Activated naive CD8-positive, alpha-beta T cell treated with anti-CD3 and anti-CD28 coated beads, Interleukin-2, amount 10 ng/mL, durations not matched to agents 7 days and 5 days (primary cell): ENCODE measurements at places on chromosomes 5 and 9.

GRCh38 chr5:18068826-18069225 is 434.6 kb downstream of the TAF11L14 start:
- no peak for DNase-seq

GRCh38 chr9:130220352-130220751 is 45.2 kb upstream of the HMCN2 start:
- DNase-seq = no peak

GRCh38 chr5:148965511-148966265 is 97.2 kb downstream of the SH3TC2 start:
- no peak for DNase-seq

GRCh38 chr9:97773091-97773490 is 76.0 kb upstream of the XPA start:
- DNase-seq = no peak

DNA sequence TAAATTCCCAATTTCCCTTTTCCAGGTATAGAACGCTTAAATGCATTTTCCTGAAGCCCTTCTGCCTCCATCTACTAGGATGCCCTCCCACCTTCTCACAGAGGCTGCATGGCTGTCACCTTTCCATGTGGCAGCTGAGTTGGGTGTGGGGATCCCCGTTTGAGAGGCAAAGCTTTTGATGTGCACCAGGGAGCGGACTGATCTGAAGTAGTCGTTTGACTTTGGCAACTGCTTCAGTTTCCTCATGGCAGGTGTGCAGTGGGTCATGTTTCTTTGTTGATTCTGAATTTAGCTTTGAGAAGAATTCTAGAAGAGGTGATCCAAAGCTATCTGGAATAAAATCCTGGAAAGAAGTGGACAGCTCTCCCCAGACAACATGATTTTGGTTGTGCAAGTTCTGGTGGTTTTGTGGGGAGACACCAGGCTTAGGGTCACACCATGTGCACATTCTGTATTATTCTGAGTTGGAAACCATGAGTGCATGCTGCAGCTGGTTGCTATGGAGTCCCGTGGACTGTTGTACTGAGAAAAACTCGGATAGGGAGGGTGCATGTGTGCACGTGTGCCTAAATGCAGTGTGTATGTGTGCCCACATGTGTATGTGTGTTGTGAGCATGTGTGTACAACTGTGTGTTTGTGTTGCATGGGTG is 63.5 kb downstream of the GADD45G start:
- DNase-seq = no peak

GRCh38 chr5:9347541-9348295 is 198.2 kb downstream of the SEMA5A start:
- DNase-seq = no peak

DNA sequence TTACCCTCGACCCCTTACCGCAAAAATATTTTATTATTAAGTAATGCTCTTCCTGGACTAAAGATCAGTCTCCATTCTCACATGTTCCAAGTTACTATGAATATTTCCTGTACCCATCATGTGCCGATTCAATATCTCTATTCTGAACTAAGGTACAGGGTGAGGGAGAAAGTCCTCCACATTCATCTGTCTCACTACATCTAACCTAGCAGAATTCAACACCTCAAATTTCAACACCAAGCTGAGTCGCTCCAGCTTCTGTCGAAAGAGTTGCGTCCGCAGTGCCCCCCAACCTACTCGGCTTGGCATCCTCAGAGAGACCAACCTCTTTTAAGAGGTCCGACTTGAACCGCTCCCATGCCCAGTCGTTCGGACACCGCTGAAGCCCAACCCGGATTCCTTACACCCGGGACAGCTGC is 1.0 kb downstream of the CERT1 start:
- DNase-seq = no peak

- DNase-seq = no peak
Observed at GRCh38 chr5:133290669-133291240, 238.9 kb downstream of the HSPA4 start.

GRCh38 chr5:143006501-143006900 is 236.3 kb downstream of the ARHGAP26 start:
- DNase-seq = no peak

DNA sequence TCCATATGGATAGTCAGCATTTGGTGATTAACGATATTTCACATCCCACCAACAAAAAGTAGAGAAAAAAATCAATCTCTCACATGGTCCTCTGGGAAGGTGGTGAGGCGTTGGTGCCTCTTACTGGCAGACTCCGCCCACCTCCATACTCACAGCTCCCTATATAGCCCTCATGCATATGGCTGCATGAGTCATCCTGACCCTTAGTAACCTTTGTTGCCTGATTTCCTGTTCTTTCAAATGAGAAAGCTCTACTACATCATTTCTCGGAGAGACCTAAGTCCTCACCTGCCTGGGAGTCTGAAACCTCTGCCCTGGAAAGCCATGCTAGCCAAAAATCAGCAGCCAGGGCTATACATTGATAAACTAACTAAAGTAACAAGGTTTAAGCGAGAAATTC is 33.3 kb upstream of the ABCA1 start:
- no peak for DNase-seq

DNA sequence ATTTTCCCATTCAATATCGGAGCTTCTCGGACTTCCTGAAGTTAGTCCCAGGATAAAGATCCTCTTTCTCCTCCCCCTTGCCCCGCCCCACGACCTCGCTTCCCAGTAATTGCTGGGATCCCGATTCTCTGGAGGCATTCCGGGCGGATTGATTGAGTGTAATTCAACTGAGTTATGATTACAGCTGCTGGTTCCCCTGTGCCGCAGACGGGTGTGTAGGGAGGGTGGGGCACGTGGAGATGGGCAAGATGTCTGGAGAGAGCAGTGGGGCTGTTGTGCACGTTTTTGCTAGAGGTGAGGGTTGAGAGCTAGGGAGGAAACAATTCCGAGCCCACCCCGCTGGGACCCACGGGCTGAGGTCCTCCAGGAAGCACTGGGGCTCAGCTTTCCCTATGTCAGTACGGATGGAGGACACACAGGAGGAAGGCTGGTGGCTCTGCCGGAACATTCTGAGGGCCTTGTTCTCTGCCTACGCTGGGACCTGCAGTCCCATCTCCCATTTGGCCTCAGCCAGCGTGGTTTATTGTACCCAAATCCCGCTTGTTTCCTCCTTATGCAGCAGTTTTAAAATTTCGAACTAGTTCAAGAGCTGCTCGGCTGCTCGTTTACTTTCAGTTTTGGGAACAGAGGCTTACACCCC is 2.4 kb upstream of the DMRT2 start:
- DNase-seq = peak; percentile 48

DNA sequence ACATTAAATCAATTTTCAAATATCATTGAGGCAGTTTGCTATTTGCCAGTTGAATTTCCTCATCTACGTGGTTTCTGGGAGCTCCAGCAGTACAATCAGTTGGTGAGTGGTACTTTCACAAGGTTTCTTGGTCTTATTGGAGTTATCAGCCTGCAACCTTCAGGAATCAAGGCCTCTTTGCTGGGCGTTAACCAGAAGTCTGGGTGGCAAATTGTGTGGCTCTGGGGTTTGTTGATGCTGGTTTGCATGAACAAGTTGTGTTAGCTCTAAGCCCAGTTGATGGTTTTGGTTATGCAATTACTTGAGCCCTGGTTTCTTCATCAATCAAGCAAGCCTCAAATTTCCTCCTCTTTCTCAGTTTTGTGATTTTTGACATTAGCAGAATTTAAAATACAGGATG is 152.9 kb upstream of the ANKRD55 start:
- DNase-seq = no peak

DNA sequence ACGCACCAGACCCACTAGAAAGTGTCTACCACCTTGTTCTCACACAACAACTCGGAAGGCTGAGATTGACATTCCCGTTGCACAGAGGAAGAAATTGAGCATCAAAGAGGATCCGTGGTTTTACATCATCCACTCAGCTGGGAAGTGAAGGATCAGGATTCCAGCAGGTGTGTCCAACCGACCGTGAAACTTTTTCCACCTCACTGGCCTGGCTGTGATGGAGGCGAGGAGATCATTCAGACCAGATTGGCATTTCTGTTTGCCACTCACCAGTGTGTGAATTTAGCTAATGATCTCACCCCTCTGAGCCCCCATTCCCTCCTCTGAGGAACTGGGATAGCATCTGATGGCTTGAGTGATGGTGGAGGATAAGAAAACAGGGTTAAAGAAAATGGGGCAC is 46.7 kb upstream of the CPLX2 start:
- DNase-seq = no peak

- no peak for DNase-seq
Observed at GRCh38 chr5:17037751-17038150, 101.7 kb upstream of the MYO10 start.

GRCh38 chr9:135131488-135131887 is 44.0 kb downstream of the OLFM1 start:
- no peak for DNase-seq

DNA sequence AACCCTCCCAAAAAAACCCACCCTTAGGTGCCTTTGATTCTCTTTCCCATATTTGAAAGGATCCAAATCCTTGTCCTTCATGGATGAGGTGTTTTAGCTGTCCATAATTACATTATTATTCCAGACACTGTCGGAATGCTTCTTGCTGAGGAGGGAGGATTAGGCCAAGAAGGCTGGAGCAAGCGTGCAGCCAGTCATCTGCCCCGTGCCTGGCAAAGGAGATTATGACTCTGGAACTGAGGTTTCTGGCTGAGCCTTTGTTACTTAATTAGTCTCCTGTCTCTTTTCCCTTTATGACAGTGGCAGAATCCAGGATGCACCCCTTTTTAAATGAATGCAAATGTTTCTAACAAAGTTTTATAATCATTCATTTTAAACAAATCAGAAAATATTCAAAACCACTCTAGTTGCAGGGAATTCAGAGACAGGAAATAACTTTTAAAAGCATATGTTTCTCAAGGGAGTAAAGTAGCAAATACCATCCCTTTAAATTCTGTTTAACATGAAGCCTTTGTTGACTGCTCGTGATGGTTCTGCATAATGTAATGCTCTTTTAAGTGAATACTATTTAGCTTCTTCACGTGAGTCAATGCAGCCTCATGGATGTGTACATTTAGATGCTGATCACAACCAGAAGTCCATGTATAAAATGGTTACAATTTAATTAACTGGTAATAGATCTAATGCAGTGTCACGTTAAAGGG is 69.8 kb downstream of the GALNT10 start:
- DNase-seq = no peak

GRCh38 chr9:19379283-19379682 is 753 bp downstream of the RPS6 start:
- DNase-seq = no peak

- DNase-seq = no peak
Observed at GRCh38 chr5:143558048-143558447, 154.6 kb upstream of the NR3C1 start.

- no peak for DNase-seq
Observed at GRCh38 chr9:73643379-73644013, 491.8 kb downstream of the ANXA1 start.

GRCh38 chr5:15234911-15235310 is 265.1 kb upstream of the FBXL7 start:
- no peak for DNase-seq

DNA sequence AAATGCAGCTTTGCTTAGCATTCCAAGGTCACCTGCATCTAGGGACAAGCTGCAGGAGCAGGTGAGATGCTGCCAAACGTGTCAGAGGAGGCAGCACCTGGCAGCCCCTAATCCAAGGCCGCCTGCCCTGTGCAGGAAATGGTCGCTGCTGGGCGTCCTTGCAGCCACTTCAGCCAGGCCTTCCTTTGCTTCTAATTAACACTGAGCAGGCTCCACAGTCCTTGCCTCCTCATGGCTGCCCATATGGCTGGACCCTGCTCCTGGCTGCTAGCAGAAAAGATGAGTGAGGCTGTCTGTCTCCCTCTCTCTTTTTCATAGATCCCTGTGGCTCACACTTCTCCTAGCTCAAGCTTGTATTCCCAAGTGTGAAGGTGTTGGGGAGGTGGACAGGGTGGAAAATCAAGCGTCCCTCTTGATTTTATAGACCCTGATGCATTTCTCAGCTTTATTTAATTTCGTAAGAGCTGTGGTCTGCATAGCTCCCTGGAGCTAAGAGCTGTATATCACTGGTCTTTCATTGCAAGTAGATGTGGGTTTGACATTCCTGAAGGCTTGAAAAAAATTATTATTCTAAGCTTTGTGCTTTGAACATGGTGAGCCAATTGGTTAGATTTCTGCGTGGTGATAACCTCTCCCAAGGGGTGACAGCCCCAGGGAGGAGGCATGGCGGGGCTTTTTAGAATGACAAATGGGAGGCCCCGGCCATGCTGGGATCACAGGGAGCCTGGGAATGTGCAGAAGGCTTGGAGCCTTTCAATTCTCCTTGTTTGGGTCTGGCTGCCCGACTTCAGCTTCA is 193.8 kb downstream of the SLIT3 start:
- no peak for DNase-seq

DNA sequence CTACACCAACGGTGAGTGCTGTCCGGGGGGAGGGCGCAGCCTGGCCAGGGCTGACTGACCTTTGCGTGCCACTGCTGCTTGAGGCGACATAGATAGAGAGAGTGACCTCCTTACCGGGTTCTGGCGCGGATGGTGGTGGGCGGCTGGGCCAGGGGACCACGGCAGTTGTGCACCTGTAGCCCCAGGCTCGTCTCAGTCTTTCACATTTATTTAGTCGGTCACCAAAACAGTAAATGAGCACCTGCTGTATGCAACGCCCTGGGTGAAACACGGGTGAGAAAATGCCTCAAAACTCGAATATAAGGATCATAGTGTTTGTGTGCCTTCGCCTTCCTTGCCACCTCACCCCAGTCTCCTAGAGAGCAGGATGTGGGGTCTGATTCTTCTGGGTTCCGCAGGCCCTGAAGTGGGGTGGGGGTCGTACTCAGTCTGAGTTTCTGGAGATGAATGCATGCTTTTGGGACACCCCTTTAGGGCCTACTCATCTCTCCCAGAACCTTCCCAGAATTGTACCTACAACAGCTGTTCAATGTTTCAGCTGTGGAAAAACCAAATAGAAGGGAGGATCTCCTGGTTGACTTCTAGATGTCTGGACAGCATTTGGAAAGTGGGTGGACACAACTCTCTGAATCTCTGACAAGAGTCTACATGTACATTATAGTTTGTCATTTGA is 714 bp downstream of the SEC24A start:
- DNase-seq = no peak

- DNase-seq = no peak
Observed at GRCh38 chr5:59608745-59609144, 284.8 kb downstream of the PDE4D start.

- DNase-seq = no peak
Observed at GRCh38 chr9:29769019-29769418, 2195.7 kb upstream of the C9orf72 start.

GRCh38 chr5:56757077-56757476 is 58.3 kb upstream of the MAP3K1 start:
- DNase-seq = no peak

- no peak for DNase-seq
Observed at GRCh38 chr5:124605541-124605940, 140.9 kb downstream of the ZNF608 start.

DNA sequence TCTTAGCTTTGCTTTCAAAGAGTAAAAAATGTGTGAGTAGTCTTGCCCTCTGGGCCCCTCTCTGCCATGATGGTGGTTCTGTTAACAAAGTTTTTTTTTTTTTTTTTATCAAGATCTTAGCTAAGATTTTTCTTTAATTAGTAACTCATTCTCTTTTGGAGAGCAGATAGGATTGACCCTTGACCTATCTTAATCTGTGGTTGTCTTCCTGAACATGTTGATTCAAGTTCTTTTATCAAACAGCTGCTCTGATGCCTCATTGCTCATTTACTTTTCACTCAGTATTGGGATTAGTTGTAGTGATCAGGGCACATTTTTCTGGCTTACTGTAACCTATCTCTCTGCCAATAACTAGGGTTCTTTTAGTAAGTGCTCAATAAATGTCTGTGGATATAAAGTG is 106.3 kb downstream of the PCSK5 start:
- DNase-seq = no peak
